Urothelium cell line (cell line): ENCODE measurements at places on chromosomes 4 and X.
A peak's percentile ranks its signal among the peaks of the same experiment; 100 is the strongest.

- peak; percentile 11 for DNase-seq
These were observed 624.1 kb upstream of the GNPDA2 start for GRCh38 chr4:45350438-45350837.

DNA sequence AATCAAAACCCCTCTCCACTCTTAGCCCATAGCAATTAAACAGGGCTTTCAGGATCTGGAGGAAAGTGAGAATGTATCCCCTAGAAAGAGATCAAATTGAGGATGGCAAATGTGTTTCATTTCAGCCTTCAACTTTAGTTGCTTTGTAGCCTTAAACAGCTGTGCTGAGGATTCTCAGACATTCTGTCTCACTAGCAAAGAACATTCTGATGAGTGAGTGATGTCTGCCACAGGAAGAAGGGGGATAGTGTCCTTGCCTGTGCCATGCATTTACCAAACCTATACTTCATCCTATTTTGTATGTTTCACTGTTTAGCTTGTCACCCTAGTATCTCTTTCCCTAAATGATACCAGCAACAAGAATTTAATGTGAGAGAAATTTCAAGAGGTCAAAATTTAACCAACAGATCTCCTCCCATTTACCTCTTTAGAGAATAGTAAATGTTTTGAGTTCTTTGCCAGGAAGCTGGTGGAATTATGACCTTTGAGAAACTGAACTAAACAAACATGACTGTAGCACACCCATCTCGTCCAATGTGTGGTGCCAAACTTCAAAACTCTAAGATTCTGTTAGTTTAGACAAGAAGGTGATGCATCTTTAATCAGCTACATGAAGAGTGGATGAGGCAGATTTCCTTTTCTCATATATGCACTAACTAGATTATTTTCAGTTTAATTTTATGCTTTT, 165.6 kb downstream of the PALLD start:
- DNase-seq = no peak

DNA sequence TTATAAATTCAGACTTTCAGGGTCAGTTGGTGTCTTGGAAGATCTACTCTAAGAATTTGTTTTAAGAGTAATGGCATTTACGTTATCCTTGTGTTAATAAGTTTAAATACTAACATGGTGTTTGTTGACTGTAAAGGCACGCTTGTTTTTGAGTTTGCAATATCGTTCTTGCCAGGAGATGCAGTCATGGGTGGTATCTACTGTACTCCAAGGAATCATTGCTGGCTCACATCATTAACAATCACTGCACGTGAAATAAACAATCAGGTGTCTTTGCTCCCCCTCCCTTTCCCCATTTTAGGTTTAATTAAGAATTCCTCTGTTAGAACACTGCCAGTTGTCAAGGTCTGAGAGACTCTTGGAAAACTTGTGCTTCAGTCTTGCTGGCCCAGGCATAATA, 1.6 kb downstream of the HHIP start:
- DNase-seq = no peak

DNA sequence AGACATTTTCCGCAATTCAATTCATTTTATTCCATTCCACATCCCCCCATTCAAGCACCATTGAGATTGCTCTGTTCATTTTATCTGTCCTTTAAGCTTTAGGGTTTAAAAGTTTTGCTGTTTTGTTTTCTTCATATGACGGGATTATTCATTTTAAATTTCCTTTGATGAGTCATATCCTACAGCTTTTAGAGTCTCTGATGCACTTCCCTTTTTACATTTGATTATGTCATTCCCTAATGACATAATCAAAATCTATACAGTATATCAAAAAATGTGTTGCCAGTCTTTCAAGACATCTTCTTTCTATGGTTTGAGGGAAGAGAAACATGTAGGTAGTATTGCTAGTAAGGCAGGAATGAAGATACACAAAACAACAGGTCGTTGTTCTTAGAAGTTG, 456.3 kb downstream of the PDGFC start:
- no peak for DNase-seq

DNA sequence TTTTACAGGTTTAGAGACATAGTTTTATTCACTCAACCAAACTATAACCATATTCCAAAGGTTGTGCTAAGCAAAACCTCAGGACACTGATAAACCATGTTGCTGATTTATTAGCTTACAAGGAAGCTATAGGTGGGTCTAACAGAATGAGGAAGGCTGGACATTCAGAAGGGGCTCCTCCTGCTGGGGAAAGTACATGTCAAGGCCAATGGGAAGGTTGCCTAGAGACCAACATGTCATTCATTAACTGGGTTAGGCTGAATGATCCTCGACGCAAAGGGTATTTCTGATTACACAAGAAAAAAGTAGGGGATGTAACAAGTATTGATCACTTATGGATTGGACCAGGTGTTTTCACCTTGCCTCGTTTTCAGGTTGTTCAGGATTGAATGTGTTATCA, 30.3 kb downstream of the SLC10A6 start:
- no peak for DNase-seq

DNA sequence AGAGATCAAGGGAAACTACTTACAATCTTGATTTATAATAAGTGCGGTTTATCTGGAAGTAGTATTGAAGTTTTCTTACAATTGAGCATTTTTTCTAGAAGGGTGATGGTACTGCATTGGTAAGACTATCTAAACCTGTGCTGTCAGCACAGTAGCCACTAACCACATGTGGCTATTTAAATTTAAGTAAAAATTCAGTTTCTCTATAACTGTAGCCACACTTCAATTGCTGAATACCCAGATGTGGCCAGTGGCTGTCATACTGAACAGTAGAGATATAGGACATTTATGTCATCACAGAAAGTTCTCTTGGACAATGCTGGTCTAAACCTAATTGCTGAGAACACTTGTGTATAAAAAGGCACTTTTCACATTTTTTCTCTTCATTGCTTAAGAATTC, 222.7 kb downstream of the CBR4 start:
- DNase-seq = no peak

DNA sequence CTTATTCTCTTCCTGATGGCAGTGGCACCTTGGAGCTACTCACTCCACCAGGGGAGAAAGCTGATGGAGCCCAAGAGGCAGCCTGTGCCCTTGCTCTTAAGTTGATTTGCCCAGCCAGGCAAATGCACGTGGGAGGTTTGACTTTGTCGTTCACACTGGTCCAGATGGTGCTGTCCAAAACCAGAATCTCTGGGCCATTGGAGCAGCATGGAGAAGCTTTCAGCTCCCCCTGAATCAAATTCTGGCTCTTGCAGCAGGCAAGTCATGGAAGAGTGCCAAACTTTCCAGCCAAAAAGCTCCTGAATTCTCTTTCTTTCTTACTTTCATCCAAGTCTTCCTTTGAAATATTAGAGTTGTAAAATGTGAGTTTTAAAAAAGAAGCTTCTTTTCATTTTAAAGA, 970.4 kb downstream of the RPA4 start:
- DNase-seq = no peak

- DNase-seq = no peak
These were observed 869.0 kb downstream of the SH3BGRL start for GRCh38 chrX:82070948-82071347.

DNA sequence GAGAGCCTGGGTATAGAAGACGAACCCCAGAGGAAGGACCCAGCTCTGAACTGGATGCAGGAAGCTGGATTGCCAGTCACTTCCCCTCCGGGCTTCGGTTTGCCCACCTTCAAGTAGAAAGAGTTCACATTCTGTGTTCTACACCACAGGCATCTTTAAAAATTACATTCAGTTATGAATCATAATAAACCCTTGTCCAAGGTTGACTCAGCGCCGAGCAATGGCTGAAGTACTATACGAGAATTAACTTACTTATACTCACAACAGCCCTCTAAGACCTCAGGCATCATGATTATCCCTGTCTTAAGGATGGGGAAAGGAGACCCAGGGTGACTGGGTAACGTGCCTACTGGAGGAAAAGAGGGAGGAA, 72.5 kb downstream of the EVC2 start:
- peak; percentile 25 for DNase-seq

DNA sequence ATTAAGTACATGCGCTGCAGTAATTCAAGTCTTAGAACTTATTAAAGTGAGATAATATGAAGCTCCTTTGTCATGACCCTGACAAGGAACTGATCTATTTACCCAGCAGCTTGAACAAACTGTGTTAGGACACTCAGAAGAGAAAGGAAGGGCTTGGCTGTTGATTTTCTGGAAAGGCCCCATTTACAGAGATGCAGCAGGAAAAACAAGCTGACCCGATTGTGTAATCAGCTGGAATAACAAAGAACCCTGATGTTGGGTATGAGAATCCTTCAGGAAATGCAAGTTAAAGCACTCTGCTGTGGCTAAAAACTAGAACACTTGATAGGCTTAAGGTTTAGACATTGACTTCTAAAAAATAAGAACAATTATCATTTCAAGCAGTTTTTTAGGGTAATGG, 64.8 kb downstream of the TBC1D9 start:
- no peak for DNase-seq

- no peak for DNase-seq
These were observed 108.4 kb downstream of the FAT4 start for GRCh38 chr4:125423124-125423523.

DNA sequence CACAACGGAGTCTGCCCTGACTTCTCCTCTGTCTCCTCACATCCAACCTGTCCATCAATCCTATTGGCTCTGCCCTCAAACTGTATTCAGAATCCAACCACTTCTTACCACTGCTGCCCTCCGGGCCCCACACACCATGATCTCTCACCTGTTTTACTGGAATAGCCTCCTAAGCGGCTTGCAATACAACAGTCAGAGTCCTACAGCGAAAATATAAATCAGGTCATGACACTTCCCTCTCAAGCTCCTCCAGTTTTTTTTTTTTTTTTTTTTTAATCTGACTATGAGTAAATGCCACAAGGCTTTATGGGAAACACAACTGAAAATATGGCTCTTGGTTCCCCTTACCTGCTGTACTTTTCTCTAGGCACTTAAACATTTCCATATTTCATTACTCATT, 42.8 kb downstream of the SHISA3 start:
- DNase-seq = no peak

DNA sequence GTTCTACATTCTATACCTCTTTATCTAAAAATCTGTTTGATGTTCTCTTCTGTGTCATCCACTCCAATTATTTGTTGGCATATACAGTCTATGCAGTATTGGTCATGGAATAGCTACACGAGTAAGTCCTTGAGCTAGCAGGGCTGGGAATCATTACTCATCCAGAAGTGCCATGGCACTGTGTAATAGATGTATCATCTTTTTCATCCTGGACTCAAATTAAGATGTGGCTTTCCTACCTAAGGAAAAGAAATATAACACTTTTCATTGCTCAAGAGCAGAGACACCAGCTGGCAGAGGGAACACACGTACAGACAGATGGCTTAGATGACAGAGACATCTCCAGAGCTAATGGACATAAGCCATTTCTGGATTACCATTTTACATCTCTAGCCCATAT, 159.8 kb downstream of the FAM13A start:
- DNase-seq = no peak

DNA sequence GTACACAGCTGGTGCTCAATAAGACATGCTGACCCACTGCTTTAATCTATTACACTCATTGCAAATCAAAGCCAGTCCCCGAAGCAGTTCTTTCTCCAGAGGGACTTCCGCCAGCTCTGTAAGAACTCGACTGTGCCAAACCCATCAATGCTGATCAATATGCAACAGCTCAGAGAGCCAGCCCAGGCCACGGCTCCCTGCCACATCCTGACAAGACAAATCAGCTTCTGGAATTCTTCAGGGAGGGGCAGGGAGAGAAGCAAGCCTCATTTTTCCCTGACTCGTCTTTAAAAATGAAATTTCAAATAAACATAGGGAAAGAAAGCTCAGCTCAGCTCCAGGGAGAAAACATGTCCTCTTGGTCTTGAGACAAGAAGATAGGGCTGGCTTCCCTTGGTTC, 5.3 kb upstream of the ADRA2C start:
- no peak for DNase-seq

GRCh38 chr4:99383399-99383798, 30.9 kb upstream of the ADH1C start:
- DNase-seq = no peak

DNA sequence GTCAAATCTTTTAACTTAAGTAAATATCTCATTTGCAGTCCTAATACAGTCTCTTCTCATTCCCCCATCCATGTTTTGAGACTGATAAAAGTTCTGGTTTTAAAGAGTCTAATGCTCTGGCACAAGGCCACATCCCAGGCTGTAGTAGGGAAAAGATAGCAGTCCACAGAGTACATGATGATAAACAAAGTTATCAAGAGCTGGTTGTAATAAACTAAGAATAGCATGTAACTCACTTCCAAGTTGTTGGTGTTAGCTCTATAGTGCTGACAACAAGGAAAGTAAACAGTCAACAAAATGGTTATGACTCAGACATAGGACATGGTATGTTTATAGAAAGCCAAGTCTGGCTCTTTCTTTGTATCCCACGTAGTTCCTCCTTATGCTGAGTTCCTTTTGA, 21.8 kb upstream of the AREG start:
- DNase-seq = no peak

GRCh38 chr4:877502-877901, 51.6 kb upstream of the CPLX1 start:
- no peak for DNase-seq

DNA sequence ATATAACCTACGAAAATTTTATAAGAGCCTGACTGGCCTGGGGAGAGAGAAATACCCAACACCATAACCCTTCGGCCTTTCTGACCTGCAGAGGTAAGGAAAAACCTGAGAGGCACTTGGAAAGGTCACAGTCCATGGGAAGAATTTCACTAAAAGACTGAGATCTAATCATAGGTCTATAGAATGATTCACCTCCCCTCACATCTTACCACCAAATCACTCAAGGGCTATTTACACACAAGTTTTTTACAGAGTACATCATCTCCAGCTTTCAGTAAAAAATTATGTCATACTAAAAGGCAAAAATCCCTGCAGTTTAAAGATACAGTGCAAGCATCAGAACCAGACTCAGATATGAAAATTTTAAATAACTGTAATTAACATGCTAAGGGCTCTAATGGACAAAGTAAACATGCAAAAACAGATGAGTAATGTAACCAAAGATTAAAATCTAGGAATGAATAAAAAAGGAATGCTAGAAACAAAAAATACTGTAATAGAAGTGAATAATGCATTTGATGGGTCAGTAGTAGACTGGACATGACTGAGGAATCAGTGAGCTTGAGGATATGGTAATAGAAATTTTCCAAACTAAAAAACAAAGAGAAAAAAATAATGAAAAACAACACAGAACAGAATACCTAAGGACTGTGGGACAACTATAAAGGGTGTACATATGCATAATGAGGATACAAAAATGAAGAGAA, 32.1 kb upstream of the SLC16A2 start:
- no peak for DNase-seq

- peak; percentile 7 for DNase-seq
These were observed 29.0 kb downstream of the PDHA1 start for GRCh38 chrX:19372547-19373331.

DNA sequence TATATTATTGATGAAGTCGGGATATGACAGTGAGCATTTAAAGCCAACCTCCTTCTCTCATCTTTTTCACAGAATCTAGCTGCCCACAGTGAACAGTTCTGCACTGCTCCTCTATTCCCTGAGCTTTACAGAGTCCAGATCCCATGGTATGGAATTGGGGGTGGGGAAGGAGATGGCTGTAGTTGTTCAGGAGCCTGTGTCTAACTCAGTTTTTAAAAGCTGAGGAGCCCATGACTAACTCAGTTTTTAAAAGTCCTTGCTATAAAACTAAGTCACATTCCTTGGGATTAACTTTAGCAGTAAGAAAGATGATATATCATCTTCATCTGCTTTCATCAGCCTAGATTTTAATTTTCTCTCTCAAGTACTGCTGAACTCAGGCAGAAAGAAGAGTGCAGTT, 96.4 kb upstream of the STIM2 start:
- DNase-seq = no peak
